Activated gamma-delta T cell treated with Interleukin-2 at 50 U/mL for 16 hours (primary cell): ENCODE measurements at places on chromosomes 6 and 20.

GRCh38 chr20:63295846-63296245, 2.9 kb downstream of the COL20A1 start:
- DNase-seq: no peak

- peak; percentile 41 for DNase-seq
Measured at GRCh38 chr20:5557123-5557522, 193.1 kb upstream of the SHLD1 start.

DNA sequence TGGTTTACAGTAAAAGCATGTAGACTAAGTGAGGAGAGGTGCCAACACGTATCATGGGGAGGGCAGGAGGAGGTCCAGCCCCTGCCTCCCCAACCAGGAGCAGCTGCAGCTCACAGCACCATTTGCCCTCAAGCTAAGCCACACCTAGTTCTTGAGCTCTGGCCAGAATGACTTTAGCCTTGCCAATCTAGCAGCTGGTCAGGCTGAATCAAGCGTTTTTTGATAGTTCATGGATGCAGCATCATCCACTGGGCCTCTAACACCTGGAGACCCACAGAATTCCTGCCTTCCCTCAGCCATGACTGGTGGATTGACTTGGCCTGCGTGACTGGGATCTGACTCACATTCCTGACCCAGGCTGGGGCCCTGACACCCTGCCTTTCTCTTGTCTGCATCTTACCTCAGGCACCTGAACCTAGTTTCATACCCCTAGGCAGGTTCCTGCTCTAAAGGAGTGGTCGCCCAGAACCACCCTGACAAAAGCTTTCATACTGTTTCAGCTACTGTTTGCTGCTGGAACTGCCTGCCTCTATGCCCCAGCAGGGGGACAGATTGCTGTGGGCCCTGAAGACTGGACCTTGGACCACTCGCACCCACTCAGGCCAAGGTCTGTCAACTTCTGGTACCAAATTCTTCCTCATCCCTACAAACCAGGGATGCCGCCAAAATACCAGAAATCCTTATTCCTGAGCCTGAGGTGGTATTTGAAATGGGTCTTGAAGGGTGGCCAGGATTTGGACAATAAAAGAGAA, 122.3 kb downstream of the QRSL1 start:
- no peak for DNase-seq

GRCh38 chr20:35912881-35913280, 41.4 kb downstream of the SCAND1 start:
- DNase-seq: no peak

- no peak for DNase-seq
Measured at GRCh38 chr20:32741151-32741550, 2.1 kb downstream of the COMMD7 start.

DNA sequence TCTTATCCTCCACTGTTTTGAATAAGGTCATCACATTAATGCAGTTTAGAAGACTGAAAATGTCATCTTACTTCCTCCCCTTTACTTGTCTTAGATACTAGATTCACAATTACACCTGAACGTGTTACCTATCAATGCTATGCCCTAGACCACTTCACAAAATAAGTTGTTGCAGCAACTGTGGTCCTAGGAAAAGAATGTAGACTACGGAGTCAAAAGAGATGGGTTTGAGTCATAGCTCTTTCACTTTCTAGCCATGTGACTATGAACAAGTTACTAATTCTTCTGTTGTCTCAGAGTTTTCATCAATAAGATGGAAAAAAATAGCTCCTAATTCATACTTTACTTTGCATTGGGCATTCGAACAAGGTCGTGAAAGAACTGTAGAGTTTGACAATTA, 164.3 kb upstream of the PREP start:
- no peak for DNase-seq

DNA sequence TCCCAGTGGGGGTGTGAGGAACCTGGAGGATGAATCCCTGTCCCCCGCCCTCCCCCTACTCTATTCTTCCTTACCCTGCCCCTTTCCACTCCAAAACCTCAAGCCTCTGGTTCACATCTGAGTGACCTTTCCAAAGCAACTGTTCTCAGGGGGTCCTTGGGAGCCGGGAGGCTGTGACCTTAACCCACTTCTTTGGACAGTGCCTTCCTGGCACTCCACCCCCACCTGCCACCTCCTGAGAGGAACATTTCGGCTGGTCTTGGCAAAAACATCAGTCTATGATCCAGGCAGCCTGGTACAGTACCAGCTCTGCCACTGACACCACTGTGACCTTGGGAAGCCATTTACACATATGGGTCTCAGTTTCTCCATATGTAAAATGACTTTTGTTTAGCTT, 121.7 kb downstream of the MRPL14 start:
- DNase-seq: no peak

GRCh38 chr6:66993272-66993671, 1286.2 kb upstream of the EYS start:
- DNase-seq: no peak

GRCh38 chr6:129312880-129313279, 397.1 kb downstream of the ARHGAP18 start:
- no peak for DNase-seq

GRCh38 chr20:59453759-59454560, 150.4 kb upstream of the PHACTR3 start:
- DNase-seq: no peak

DNA sequence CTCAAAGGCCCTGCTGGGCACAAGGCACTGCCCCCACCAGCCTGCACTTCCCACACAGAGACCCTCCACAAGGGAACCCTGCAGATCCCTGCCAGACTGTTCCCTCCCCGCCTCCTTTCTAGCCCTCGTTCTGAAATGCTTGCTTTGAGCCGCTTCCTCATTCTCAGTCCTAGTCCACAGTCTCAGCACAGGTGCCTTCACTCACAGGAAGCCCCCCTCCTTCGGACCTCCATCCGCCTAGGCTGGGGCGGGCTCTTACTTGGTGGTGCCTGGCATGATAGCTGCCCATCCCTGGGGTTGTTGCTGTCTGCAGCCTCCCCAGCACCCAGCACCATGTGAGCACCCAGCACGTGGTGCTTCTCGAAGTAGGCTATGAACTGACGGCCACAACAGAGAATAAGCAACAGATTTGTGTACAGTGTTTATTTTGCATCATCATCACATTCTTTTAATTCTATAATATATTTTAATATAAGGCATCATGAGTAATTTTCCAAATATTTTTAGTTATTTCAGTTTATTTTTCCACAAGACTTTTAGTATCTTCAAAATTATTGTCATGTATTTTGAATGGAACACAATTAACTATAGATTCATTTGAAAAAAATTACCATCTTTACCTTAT, 12.3 kb downstream of the CST5 start:
- DNase-seq: no peak

- DNase-seq: no peak
Measured at GRCh38 chr6:149443411-149444181, 41.2 kb downstream of the ZC3H12D start.

DNA sequence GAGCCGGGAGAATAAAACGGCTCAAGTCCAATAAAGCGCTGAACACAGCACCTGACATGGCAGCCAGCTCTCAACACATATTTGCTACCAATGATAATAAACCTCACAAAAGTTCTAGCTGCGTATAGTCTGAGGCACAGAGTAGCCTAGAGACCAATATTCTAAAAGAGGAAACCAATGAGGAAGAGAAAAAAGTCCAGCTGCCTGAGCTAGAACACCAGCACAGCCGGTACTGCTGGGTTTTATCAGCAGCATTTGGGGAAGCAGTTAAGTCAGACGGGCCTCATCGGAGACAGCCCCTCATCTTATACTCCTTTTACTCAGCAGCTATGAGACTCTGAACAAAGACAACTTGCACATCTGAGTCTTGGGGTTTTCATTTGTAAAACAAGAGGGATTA, 2.4 kb upstream of the RTF2 start:
- DNase-seq: no peak

GRCh38 chr6:34248198-34248726, 544 bp downstream of the SMIM29 start:
- DNase-seq: no peak

GRCh38 chr6:149809798-149810197, 54.4 kb downstream of the LRP11 start:
- no peak for DNase-seq

GRCh38 chr6:118875672-118876071, 18.3 kb upstream of the ASF1A start:
- no peak for DNase-seq

DNA sequence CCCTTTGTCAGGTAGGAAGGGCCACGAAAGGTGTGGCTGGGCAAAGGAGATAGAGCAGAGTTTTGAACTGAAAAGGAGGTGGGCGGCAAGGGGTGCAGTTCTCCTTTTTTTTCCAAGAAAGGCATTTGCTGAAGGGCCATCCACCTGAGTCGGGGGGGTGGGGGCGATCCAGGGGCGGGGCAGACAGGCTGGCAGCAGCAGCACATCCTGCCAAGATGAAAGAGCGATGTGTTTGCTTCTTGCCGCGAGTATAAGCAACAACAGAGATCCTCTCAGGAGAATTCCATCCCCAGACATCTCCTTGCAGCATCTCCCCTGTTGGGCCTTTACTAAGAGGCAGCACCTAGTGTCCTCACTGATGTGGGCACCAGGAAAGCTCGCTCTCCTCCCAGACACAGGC, 516.5 kb downstream of the CD83 start:
- DNase-seq: no peak

DNA sequence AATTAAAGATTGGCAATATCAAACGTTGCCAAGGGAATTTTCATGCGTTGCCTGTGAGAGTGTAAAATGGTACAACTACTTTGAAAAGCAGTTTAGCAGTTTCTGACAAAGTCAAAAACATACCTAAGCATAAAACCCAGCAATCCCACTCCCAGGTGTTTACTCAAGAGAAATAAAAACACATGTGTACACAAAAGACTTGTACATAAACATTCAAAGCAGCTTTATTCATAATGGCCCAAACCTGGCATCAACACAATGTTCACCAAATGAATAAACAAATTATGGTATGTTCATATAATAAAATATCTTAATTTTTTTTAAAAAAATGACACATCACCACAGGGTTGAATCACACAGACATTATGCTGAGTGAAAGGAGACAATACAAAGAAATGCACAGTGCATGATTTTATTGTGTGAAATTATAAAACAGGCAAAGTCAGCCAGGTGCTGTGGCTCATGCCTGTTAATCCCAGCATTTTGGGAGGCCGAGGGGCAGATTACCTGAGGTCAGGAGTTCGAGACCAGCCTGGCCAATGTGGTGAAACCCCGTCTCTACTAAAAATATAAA, 240.4 kb upstream of the MARCKS start:
- DNase-seq: no peak
